ENCODE measurements at places on chromosomes 2 and 18.

DNA sequence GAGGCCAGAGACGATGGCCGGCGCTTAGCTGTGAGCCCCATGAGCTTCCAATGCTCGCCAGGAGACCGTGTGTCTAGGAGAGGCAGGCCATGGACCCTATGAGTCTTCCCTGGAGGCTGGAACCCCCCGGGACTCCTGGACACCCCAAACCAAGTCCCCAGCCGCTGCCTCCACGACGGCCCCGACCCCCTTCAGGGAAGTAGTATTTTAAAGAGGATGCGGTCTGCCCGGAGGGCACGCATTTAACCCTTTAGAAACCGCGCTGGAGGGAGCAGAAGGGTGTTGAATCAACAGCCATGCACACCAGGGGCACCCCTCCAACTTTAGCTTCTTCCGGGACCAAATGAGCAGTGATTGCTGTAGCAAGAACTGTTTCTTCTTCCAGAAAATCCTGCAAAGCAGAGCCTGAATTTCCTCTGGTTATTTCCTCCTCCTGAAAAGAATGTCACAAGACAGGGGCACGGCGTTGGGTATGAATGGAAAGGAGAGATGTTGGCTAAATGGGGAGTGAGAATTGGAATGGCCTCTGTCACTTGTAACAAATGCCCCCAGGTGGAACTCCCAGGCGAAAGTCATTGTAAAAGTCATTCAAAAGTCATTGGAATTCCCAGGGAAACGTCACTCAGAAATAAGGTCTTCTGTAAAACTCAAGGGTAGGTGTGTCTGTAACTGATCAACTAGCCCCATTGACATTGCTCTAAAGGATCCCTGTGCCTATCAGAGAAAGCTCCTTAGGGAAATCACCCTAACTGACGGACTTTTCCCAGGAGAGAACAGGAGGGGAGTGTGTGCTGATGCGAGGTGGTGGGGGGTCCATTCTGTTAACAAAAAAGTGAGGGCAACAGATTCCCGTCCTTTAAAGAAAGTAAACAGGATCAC lies 5.8 kb upstream of the GBX2 start:
- DNase-seq = no peak

GRCh38 chr18:55794288-55795052 lies 206.5 kb upstream of the TCF4 start:
- no peak for DNase-seq

DNA sequence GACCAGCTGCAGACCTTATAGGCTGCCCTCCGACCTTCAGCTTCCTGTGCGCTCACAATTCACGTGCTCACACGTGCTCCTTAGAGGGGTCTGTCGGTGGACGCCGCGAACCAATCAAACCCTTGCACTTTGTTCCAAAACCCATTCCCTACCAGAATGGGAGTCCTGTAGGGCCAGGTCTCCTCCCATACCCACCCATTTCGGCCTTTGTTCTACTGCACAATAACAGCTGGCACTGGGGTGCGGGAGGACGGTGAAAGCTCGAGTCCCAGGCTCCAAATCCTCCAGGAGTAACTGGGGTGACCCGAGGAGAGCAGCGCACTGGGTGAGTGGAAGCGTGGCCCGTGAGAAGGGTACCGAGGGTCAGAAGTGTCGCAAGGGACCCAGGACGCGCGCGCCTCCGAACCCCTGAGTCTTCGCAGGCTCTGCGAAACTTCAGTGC lies 13.0 kb downstream of the SIX3 start:
- DNase-seq = no peak

- no peak for DNase-seq
Observed at GRCh38 chr2:240567872-240568677, at the start of gene RNPEPL1. Gene RNPEPL1, plus strand, starts transcription at chr2:240568484. Its CDS starts 103 bp downstream, at chr2:240568587.

DNA sequence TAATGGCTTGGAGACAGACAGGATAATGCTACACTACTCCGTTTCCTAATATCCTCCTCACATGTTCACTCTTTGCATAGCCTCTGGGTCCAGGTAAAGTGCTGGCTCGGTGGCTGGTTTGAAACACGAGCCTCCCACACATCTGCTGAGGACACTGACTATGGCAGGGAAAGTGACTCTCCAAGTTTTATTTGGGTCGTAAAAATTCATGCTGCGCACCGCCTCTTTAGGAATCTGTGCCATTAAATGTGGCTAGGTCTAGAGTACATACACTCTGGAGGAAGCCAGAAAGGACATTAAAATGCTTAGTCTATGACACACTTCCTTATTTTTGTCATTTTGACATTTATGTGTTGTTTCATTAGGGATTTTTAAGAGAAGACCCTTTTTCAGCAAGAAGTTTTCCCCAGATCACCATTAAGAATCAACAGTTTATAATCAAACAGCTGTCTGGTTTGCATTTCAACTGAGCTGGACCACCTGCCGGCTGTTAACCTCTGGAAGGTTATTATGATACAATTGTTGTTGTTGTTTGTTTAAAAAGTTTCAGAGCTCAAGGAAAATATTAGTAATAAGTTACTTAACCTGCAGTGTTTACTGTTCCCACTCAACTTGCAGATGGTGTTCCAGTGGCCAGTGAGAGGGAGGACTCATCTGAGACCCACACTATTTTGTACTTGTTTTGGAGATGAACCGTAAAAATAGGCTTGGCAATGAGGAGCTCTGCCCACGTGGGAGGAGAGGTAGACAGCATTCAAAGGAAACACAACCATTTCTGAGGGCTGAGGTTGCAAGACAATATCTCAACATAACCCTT lies 443.3 kb upstream of the MEIS1 start:
- DNase-seq = no peak

DNA sequence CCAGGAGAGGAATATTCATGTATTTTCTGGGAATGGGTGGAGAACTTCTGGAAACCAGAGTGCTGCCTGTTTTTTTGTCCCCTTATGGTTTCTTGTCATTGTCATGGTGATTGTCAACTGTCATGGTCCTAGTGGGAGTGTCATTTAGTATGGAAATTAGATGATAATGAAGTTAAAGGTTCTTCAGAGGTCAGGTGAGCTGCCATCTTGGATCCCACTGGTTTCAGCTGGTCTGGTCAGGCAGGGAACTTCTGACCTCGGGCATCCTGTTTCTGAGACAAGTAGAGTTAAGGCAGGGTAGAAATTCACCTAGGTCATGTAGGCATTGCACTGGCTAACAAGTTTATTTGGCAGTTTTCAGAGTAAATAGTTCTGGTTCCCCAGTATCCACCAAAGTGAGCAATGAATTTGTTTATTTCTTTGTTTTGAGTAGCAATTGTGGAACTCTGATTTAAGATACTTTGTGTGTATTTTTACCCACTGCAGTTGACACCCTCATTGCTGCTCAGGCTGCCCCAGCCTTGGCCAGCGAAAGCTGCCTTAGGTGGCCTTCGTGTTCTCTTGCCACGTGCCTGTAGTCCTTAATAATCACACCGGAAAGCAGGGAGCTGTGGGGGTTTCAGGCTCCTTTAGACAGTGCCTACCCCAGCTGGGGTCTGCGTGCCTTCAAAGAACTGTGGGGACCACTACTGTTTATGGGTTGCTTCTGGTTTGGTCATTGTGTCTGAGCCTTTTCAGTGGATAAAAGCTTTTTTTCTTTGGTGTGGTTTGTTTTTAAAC lies 48.7 kb downstream of the NCK2 start:
- DNase-seq = no peak

DNA sequence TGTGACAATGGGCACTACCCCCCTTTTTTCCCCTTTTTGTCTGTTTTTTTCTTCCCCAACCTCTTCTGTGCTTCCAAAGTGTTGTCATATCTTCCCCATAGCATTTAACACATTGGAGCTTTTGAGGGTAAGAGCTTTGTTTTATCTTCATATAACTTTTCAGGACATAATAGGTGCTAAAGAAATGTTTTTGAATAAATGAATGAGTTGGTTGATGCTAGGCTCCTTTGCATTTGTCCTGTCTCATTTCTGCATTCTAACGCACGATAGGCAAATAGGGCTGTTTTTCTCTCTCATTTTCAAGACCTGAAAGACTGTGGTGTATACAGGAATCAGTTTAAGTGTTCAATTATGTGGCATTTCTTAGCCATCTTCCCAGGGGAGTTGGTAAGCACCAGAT lies 832 bp upstream of the COPS7B start:
- DNase-seq = no peak

- no peak for DNase-seq
Observed at GRCh38 chr2:20567159-20567925, 83.6 kb downstream of the HS1BP3 start.

GRCh38 chr18:35442701-35443100 lies 55.1 kb downstream of the INO80C start:
- DNase-seq = no peak

DNA sequence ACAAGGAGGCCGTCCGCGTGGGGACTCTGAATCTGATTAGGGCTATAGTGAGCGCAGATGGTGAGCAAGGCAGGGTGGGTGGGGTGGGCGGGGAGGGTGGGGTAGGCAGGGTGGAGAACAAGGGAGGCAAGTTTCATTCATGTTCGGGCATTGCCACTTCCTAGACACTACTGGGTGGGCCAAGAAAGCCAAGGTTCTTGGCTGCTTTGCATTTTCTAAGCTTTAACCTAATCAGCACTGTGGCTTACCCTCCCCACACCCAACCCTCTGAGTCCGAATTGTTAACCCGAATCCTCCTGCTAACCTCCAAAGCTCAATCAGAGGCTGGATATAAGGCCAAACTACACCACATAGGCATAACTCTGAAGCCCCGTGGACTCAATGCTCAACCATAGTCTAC lies 18.1 kb downstream of the MROH2A start:
- no peak for DNase-seq

- no peak for DNase-seq
Observed at GRCh38 chr2:184599054-184599871, 934 bp downstream of the ZNF804A start.

DNA sequence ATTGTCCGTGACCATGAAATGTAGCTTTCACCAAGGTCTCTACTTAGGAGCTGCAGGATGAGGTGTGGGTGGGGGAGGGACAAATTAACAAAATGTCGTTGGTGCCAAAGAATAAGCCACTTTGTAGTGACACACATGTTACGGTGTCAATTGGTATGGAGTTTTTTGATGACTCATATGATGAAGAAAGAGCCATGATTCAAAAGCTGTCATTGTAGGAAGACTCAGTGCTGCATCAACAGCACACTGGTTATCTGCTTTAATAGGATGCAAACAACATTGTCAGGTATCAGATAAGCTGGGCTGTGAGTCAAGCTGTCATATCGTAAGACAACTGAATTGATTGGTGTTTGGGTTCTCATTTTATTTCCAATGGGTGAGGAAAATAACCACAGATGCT lies 36.6 kb upstream of the BOD1L2 start:
- no peak for DNase-seq

DNA sequence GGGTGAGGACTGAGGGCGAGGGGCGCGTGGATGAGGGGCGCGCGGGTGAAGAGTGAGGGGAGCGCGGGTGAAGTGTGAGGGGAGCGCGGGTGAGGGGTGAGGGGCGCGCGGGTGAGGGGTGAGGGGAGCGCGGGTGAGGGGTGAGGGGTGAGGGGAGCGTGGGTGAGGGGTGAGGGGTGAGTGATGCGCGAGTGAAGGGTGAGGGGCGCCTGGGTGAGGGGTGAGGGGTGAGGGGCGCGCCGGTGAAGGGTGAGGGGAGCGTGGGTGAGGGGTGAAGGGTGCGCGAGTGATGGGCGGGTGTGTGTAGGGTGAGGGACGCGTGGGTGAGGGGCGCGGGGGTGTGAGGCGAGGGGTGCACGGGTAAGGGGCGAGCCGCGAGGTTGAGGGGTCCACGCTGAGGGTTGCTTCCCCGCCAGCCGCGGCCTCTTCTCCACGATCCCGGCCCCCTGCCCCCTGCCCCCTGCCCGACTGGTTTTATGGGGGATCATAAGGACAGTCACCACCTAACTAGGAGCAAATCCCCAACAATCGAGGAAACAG lies 1.1 kb upstream of the SLC66A2 start:
- no peak for DNase-seq

- DNase-seq = no peak
Observed at GRCh38 chr18:24306201-24306600, 91.4 kb downstream of the OSBPL1A start.

DNA sequence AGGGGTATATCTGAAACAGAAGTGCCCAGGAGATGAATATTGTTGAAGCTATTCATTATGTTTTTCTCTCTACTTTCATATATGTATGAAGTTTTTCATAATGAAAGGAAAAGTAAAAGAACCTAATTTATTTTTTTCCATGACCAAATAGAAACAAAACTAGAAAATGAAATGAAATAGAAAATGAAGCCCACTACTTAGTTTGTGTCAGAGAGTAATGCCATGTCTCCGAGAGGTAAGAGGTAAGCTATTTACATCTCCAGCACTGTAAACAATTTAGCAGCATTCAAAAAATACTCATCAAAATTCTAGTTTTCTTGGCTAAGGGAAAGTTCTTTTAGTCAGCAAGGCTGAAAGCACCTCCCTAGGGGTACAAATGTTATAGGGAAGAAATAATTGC lies 238.6 kb downstream of the PTH2R start:
- DNase-seq = no peak

DNA sequence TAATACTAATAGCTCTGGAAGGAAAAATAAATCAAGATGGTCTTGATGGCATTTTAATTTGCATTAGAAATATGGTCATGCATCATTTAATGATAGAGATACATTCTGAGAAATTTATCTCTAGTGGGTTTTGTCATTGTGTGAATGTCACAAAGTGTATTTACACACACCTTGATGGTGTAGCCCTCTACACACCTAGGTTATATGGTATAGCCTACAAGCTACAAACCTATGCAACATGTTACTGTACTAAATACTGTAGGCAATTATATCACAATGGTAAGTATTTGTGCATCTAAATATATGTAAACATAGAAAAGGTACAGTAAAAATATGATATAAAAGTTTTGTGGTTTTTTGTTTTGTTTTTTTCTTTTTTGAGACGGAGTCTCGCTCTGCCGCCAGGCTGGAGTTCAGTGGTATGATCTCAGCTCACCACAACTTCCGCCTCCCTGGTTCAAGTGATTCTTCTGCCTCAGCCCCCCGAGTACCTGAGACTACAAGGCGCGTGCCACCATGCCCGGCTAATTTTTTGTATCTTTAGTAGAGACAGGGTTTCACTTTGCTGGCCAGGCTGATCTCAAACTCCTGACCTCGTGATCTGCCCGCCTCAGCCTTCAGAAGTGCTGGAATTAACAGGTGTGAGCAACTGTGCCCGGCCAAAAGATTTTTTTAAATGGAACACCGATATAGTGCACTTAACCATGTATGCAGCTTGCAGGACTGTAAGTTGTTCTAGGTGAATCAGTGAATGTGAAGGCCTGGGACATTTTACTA lies 83.7 kb upstream of the UBXN4 start:
- DNase-seq = no peak

DNA sequence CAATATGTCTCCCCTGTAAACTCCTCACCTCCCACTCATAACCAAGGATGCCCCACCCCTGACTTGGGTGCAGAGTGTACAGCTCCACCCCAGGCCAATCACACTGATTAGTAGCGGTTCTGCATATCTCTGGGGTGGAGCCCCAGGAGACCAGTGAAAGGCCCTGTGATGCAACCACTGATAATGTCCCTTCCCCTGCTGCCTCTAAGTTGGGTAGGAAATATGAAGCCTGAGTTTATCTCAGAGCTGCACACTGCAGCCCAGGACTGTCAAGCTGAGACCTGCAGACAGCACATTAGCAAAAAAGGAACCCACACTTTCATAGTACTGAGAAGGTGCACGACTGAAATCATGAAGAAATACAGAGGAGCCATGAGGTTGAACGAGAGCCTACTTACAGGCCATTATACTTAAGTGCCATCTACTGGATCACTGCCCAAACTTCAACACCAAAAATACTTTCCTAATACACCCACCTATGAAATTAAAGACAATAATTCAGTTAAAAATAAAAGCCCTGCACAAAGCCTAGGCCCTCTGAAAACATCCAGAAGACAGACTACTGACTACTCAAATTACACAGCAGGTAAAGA lies 455.4 kb upstream of the LRRTM4 start:
- no peak for DNase-seq
